GM04504 (cell line): ENCODE measurements at places on chromosomes 3 and 15.

DNA sequence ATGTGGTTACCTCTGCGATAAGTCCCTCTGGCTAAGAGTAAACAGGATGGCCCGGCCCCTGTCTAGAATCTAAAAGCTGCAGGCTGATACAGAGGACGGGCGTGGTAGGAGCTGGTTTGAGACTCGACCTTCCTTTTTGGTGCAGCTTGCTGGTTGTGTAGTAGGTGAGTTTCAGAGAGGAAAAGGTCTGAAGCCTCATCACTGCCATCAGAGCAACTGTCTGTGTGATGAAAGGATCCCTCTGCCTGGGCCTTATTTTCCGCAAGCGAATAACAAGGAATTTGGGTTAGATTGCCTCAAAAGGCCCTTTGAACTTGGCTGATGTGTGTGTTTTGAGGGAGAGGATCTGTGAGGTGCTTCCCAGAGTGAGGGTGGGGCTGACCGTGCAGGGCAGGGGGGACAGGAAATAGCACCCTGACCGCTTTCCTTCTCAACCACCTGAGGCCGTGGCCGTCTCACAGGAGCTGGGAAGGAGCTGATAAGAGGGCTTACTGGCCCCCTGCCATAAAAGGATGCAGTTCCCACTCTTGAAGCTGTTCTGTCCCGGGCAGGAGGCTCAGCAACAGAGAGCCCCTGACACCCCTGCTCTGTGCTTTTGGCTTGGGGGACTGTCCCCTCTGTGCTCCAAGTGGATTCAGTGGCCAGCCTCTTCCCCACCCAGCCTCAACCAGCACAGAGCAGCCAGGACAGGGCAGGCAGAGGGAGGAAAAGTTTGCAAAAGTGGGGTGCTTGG is 45.6 kb upstream of the TFRC start:
- no peak for DNase-seq

DNA sequence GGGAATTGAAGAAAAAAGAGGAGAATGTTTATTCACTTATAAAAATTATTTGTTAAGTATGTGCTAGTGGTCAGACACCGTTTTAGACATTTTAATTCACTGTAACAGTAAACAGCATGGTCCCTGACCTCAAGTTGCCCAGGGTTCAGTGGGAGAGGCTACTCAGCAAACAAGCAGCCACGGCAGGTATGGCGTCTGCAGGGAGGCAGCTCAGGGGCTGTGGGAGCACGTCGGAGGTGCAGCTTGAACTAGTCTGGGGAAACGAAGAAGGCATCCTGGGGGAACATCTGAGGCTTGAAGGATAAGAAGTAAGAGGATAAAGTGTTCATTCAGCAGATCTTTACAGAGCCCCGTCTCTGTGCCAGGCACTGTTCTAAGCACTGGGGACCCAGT is 66.0 kb downstream of the CRTC3 start:
- no peak for DNase-seq

DNA sequence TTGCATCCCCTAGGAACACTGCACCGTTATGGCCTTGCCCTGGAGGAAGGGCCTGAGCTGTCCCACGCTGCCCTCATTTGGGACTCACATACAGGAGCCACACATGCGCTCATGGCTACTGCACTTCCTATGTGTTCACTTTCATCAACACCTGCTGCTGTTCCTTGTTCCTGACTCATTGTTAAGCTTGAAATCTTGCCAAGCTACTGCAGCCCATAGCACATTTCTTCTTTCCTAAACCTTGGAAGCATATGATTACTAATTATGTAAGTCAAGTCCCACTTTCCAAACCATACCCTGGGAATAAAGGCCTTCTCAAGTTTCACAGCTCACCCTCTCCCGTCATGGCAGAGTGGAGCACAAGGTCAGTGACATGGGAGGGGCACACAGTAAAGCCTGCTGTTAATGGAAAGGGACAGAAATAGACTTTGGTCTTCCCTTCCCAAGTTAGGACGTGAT is 307.9 kb downstream of the CLSTN2 start:
- DNase-seq = no peak

DNA sequence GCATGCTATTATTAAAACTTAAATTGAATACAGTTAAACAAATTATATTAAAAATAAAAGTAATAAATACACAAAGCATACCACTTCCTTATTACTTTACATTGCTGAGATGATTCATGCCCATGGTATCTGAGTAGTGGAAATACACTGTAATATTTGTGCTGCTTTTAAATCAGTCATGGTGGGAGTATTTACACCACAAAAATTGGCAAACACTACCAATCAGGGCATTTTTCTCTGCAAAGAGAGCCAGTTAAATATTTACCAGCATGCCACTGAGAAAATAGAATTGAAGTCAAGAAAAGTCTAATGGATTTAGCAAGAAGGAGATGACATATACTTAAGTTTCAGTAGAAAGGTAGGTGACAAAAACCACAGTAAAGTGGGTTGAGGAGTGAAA is 19.6 kb downstream of the PPARG start:
- DNase-seq = peak; percentile 45

DNA sequence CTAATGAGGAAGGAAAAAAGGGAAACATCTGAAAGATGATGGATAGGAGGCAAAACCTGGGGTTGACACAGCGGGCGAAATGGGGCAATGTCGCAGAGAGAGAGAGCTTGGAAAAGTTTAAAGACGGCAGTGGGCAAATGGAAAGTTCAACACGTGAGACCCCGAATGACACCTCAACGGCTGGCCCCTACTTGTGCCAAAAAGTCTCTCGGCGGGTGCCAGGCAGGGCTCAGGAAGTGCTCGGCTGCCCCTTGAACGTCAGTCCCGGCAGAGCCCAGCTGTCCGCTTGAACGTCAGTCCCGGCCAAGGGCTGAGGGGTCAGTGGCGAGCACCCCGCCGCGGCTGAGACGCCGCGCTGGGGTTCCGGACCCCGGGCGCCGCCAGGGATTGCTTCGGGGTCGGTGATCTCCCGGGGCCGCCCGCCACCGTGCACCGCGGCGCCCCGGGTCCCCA is 658 bp downstream of the EOGT start:
- no peak for DNase-seq

- DNase-seq = no peak
Observed at GRCh38 chr3:114451051-114451451, 157.2 kb downstream of the TIGIT start.

GRCh38 chr3:64393193-64393592 is 167.9 kb upstream of the PRICKLE2 start:
- DNase-seq = no peak

DNA sequence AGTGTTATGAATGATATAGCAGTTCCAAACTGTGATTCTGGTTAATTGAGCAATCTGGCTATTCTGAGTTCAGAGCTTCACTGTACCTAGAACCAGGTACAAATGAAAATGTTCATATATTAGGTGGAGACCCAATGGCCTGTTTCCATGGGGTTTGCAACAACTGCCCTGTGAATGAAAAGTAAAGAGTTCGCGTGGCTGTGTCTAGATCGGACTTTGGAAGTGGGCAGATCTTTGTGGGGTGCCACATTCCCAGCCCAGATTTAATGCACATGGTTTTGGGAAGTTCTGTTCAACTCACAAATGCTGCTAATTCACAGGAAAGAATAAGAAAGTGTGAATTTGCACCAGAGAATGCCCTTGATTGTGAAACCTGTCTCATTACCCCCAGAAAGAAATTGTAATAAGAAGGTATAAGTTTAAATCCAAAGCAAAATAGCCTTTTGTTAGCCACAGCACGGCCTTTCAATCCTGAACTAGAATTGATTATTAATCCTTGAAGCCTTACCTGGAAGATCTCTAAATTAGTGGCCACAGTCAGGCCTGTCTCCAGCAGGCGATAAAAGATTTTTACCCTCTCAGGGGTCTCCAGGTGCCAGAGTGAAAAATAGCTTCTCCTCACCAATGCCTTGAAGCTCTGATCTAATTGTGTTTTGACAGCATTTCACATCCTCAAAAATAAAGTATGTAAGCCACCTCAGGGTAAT is 22.6 kb downstream of the WHAMM start:
- no peak for DNase-seq

DNA sequence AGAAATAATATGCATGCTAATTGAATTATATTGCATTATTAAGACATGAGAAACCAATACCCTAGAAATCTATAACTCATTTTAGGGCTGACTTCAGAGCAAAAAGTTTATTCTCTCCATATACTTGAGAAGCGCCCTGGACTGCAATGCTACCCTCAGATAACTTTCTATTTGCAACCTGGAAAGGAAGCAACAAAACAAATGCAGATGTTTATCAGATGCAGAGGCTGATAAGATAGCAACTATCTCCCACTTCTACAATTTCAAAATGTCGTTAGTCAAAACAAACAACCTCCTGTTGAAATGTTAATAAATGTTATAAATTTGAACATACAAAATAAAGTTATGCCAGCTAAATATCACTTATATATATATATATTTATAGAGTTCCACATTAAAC is 34.8 kb downstream of the HES1 start:
- DNase-seq = no peak

DNA sequence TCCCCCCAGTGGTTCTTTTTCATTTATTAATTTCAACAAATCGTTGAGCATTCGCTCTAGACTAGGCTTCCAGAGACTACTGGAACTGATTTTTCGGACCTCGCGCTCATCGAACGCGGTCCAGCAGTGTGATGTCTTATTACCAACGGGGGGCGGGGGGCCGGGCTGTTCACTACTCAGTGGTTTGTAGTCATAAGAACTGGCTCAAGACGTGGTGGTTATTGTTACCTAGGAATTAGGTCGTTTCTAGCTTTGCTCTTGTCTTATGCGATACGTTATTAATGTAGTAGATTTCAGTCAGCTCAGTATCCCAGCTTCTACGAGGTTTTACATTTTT is 858 bp downstream of the RBM5 start:
- DNase-seq = no peak

GRCh38 chr3:123312331-123313265 is 110.9 kb downstream of the SEC22A start:
- no peak for DNase-seq

- no peak for DNase-seq
Observed at GRCh38 chr3:187536185-187536584, 134.0 kb downstream of the SST start.

DNA sequence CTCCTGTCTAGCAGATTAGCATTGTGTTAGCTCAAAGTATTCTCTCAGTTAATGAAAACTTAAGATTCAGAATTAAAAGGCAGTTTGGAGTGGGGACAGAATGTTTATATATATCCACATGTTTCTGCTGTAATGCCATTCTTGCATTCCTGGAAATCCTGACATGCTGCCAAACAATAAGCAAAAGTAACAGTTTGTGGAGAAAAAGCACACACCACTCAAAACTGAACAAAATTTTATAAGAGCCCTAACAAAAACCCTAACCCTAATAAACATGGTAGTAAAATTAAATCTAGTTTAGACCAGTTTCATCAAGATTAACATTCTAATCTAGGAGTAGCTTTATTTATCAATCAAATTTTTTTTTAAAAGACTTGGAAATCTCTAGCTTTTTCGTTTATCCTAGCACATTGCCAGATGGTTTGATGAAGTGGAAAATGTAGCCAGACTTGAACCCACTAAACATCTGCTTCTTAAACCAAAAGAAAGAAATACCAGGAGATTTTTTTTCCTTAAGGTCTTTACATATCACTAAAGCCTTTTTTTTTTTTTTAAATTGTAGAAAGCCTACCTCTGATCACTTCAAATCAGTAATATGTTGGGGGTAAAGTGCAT is 3.7 kb downstream of the TCAIM start:
- DNase-seq = peak; percentile 45

DNA sequence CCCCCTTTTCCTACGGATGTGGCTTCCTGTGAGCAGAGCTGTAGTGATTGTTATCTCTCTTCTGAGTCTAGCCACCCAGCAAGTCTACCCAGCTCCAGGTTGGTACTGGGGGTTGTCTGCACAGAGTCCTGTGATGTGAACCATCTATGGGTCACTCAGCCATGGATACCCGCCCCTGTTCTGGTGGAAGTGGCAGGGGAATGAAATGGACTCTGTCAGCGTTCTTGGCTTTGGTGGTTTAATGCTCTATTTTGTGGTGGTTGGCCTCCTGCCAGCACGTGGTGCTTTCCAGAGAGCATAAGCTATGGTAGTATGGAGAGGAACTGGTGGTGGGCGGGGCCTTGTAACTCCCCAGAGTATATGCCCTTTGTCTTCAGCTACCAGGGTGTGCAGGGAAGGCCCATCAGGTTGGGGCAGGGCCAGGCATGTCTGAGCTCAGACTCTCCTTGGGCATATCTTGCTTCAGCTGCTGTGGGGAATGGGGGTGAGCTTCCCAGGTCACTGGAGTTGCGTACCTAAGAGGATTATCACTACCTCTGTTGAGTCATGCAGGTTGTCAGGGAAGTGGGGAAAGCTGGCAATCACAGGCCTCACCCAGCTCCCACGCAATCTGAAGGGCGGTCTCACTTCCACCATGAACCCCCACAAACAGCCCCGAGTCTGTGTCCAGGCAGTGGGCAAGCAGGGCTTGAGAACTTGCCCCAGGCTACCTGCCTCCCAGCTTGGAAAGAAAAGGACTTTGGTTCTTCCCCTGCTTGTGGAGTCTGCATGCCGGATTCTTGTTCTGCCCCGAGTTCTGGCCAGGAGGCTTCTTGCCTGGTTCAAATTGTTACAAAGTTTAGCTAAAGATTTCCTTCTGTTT is 9.0 kb upstream of the ADGRG7 start:
- no peak for DNase-seq

GRCh38 chr3:197297476-197298340 is 704 bp downstream of the DLG1 start:
- peak; percentile 74 for DNase-seq

GRCh38 chr15:81301815-81302399 is 22.0 kb downstream of the STARD5 start:
- DNase-seq = no peak

DNA sequence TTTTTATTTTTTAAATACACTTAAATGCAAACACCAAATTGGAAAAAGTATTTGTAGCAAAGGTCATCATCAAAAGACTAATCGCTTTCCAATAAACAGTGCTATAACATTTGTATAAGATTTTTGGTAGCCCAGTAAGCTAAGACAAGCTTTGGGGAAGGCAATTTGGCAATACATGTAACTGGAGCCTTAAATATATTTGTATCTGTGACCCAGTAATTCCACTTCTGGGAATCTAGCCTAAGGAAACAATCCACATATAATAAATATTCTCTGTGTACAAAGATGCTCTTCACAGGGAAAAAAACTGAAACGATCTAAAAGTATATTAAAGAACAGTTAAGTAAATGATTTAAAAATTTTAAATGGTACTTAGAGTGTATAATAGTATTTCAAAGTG is 65.5 kb upstream of the TJP1 start:
- DNase-seq = no peak

DNA sequence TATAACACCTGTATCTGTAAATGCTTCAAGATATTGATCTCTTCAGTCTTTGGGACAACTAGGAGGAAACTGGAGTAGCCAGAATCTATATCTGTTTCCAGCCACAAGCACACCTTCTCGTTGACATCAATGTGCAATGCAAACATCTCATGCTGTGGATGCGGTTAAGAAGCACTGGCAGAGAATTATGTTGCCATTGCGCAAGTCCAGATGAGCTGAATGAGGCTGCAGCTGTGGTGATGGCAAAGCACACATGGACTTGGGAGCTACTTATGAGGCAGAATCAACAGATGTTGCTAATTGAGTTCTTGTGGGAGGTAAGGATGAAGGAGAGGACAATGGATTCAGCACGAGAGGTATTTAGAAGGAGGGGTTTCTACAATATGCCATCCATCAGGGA is 90.9 kb downstream of the STRIT1 start:
- DNase-seq = peak; percentile 85

GRCh38 chr3:165817160-165817709 is 20.0 kb downstream of the BCHE start:
- DNase-seq = no peak

GRCh38 chr15:100780208-100780800 is 99.3 kb upstream of the ALDH1A3 start:
- DNase-seq = no peak
